ENCODE measurements at places on chromosomes 2 and 18.

GRCh38 chr2:168490015-168490874, 34.2 kb downstream of the CERS6 start:
- DNase-seq = peak; percentile 34

DNA sequence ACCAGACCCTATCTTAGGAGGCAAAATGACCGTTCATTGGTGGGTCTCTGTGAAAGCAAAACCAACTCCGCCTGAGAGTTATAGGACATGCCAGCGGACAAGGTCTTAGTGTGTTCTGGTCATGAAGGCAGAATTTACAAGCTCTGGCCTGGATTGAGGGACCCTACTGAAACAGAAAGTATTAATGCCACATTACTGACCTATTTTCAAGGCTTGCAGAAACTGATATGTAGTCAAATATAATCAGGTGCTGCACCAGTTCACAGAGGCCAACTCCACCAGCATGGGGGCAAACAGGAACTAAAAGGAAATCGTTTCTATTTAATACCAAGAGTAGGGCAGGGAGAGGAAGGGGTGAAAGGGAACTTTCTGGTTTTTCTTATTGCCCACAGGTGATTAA, 19.7 kb downstream of the TYMS start:
- DNase-seq = no peak

GRCh38 chr2:226694149-226694548, 105.5 kb downstream of the IRS1 start:
- DNase-seq = no peak

GRCh38 chr2:195683174-195683573, 26.1 kb downstream of the SLC39A10 start:
- DNase-seq = no peak

DNA sequence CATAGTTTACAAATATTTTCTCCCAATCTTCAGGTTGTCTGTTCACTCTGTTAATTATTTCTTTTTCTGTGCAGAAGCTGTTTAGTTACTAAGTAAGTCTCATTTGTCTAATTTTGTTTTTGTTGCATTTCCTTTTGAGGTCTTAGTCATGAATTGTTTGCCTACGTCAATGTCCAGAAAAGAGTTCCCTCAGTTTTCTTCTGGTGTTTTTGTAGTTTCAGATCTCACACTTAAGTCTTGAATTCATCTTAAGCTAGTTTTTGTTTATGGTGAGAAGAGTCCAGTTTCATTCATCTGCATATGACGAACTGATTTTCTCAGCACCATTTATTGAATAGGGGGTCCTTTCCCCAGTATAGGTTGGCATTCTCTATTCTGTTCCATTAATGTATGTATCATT, 1252.2 kb upstream of the TMEFF2 start:
- no peak for DNase-seq

DNA sequence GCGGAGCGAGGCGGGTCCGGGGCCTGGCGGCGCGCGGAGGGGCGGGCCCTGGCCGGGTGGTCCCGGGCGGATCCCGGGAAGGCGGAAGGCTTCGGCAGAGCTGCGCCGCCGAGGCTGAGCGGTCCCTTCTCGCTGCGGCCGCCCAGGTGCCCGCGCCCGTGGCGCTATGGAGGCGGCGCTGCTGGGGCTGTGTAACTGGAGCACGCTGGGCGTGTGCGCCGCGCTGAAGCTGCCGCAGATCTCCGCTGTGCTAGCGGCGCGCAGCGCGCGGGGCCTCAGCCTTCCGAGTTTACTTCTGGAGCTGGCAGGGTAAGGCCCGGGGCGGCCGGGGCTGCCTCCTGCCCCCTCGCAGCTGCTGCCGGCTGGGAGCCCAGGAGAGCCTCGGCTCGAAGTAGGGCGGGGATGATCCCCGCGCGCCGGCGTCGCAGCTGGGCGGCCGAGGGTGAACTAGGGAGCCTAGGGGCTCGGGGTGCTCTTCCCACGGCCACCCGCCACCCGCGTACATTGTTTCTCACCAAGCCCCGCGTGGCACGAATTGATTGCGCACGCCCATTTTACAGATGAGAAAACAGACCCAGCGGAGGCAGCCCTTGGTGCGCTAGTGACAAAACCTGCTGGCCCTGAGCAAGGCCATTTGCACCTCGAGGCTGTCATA, at the start of gene SLC66A3:
Gene SLC66A3, plus strand, starts transcription at position 87 of the 655 bp plus-strand sequence. Its CDS starts 80 bp downstream, at position 167.
- DNase-seq = peak; percentile 86

GRCh38 chr2:202278944-202279343, 13.4 kb downstream of the NOP58 start:
- DNase-seq = no peak

GRCh38 chr2:171095014-171095582, 65.6 kb downstream of the TLK1 start:
- no peak for DNase-seq

DNA sequence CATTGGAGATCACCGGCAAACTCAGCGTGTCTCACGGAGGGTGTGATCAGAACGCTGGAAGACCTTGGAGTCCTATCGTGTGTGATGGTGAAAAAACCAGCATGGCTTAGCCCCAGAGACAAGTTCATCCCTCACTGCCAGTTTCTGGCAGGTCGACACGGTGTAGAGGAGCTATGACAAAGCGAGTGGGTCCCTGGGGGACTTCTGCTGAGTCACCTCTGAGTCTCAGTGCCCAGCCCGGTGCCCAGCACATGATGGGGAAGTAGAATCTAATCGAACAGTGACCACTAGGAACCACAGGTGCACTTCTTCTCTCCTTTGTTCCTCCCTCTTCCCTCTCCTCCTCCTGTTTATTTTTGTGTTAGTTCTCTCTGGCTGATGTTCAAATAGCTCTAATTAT, 45.9 kb upstream of the KCNF1 start:
- DNase-seq = no peak

- DNase-seq = no peak
These were observed 928.7 kb downstream of the SLC4A3 start for GRCh38 chr2:220555961-220556630.

- no peak for DNase-seq
These were observed 1.0 kb upstream of the REV1 start for GRCh38 chr2:99490623-99491461.

DNA sequence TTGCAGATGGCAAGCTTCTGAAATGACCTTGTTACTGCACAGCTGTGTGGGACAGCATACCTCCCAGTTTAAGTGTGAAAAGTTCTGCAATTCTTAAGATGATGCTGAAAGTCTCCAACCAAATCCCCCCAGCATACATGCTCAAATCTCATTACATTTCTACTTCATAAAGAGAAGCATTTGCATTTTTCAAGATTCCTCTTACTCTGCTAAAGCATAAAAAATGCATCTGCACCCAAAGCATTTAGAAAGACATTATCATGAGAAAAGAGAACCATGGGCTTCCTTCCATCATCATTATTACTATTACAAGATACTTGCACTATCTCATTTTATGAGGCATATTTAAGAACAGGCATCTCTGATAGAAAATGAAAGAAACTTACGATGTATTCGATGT, 236.9 kb upstream of the REV1 start:
- no peak for DNase-seq

GRCh38 chr2:101328474-101329007, 20.0 kb upstream of the RNF149 start:
- peak; percentile 66 for DNase-seq

GRCh38 chr18:56983275-56983992, 163.5 kb upstream of the BOD1L2 start:
- no peak for DNase-seq

DNA sequence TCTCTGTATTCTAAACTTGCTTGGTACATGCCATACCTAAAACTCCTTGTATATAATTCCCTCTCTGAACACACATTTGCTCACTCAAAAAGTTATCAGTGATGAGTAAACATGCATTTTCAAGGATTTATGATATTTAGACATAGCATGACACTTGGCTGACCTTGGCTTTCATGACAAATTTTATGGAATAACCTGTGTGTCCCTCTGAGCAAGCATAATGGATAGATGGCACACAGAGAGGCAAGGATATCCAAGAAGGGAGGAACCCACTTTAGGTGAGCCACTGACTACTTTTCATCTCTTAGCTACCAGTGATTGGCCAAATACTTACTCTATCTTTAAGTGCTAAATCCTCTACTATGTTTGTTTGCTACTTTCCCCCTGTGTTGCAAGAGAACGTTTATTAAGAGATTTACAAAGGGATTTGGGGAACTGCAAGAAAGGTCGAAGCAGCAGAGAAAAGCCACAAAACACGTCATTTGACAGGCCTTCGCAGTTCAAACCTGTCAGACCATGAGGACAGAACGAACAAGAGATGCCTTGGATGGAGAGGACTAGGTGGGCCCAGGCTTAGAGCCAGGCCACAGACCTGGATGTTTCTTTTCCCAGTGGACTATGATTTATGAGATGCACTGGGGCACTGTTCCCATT, 379.9 kb downstream of the NBAS start:
- DNase-seq = no peak

- no peak for DNase-seq
These were observed 133.6 kb downstream of the NFATC1 start for GRCh38 chr18:79529296-79529695.

DNA sequence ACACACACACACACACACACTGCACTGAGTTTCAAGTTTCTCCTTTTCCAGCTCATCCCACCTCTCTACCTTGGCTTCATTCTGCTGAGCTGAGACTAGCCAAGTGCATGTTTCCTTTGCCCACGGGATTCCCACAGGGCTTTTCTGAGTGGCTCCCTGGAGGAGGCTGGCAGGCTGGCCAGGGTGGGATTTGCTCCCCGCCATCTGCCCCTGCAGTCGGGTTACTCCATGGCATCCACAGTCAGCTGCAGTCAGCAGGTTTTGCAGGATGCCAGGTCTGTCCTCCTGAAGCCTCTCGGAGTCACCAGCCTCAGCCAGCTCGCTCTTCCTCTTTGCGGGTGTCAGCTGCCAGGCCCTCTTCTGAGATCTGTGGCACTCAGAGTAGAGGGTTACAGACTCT, 783.7 kb upstream of the SOX11 start:
- DNase-seq = no peak

- no peak for DNase-seq
These were observed 121.3 kb downstream of the MTX2 start for GRCh38 chr2:176390276-176391147.

- DNase-seq = no peak
These were observed 57.2 kb downstream of the MAP4K3 start for GRCh38 chr2:39379643-39380524.

DNA sequence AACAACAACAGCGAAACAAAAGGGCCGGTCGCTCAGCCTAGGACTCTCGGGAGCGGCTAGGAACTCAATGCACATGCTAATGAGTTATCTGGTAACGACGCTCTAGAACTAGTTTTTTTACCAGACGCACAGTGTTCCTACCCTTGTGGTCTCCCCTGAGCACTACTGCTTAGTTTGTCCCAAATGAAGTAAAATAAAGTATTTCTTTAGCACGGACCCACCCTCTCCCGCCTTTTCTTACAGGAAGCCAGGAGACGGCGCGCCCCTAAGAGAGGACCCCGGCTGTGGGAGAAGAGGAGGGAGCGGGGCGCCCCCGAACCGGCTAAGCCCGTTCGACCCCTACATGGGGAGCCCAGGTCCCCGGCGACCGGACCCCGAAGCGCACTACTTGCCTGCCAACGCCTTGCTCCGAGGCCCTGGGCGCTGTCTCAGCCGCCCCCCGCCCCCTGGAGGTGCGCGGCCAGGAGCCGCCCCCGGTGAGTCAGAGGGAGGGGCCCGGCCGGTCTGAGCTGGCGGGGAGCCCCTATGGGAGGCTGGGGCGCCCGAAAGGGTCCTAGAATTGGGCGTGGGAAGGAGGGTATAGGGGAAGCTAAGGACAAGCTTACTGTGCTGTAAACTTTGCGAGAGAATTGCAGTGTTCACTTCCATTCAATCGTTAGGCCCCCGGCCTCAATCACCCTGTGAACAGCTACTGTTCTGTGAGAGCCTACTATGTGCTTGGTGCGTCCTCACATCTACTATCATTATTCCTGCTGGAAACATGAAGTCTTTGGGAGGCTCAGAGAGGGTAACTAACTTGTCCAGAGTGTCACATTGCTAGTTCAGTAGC, 3.6 kb upstream of the CAPG start:
- DNase-seq = peak; percentile 33

- DNase-seq = no peak
These were observed 16.9 kb downstream of the RAB31 start for GRCh38 chr18:9724797-9725585.

GRCh38 chr18:39990540-39990939, 1964.5 kb upstream of the PIK3C3 start:
- DNase-seq = no peak

GRCh38 chr18:7921938-7922587, 354.9 kb downstream of the PTPRM start:
- no peak for DNase-seq

DNA sequence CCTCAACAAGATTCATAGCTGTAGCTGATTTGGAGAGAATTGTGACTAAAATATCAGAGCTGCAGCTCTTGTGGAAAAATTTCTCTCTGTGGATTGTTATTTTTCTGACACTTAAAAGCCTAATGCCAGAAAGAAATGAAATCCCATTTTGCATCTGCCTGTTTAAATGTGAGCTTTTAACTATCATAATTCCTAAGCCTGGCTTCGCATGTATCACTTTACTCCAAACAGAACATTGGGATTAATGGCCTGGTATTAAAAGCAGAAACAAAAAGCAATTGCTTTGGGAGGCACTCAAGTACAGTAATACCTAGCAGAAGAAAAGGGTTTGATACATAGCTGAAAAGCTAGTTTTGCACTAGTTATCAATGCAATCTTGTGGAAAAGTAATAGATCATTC, 164.2 kb upstream of the FSHR start:
- DNase-seq = no peak

GRCh38 chr2:65393743-65394422, 38.5 kb downstream of the SPRED2 start:
- DNase-seq = no peak

DNA sequence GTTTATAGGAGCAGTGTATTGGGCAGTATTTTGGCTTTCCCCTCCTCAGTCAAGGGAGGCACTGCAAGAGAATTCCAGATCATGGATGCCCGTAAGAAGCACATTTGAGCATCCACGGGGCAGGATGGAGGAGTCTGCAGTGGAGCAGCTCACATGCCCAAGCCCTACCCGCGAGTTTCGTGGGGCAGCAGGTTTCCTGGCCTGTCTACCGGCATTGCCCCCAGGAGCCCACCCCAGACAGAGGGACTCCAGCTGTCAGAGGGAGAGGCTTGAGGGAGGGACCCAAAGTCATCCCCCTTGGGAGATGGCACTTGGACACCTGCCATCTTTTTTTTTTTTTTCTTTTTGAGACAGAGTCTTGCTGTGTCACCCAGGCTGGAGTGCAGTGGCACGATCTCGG, 31.3 kb downstream of the TMEM177 start:
- no peak for DNase-seq

- DNase-seq = no peak
These were observed 480.0 kb upstream of the SYT4 start for GRCh38 chr18:43757273-43757672.

DNA sequence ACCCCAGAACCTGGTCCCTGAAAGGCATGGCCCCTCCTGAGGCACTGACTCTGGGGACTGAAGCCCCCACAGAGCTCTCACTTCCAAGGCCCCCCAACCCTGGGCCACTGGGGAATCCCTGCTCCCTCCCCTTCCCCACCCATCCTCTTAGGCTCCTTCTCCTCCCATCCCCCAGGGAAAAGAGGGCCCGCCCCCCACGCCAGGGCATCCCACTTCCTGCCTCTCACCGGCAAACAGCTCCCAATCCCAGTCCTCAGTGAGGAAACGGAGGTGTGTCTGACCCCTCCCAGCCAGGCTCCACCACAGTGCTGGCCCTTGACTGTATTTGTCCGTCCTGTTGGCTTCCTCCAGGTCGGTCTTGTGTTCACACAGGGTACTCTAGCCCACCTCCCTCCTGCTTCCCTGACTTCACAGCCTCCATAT, 35.0 kb upstream of the PTMA start:
- DNase-seq = no peak

GRCh38 chr2:101609433-101609832, 88.1 kb upstream of the MAP4K4 start:
- no peak for DNase-seq

- no peak for DNase-seq
These were observed 771.9 kb downstream of the ERBB4 start for GRCh38 chr2:211766689-211767088.

GRCh38 chr2:101087638-101088037, 63.5 kb downstream of the TBC1D8 start:
- no peak for DNase-seq

Data from CD4-positive, alpha-beta T cell treated with Interleukin-15 for 4 hours (primary cell).